ENCODE measurements at places on chromosomes 12 and 14.

- no peak for DNase-seq
Observed at GRCh38 chr12:21831791-21832344, 57.4 kb upstream of the KCNJ8 start.

DNA sequence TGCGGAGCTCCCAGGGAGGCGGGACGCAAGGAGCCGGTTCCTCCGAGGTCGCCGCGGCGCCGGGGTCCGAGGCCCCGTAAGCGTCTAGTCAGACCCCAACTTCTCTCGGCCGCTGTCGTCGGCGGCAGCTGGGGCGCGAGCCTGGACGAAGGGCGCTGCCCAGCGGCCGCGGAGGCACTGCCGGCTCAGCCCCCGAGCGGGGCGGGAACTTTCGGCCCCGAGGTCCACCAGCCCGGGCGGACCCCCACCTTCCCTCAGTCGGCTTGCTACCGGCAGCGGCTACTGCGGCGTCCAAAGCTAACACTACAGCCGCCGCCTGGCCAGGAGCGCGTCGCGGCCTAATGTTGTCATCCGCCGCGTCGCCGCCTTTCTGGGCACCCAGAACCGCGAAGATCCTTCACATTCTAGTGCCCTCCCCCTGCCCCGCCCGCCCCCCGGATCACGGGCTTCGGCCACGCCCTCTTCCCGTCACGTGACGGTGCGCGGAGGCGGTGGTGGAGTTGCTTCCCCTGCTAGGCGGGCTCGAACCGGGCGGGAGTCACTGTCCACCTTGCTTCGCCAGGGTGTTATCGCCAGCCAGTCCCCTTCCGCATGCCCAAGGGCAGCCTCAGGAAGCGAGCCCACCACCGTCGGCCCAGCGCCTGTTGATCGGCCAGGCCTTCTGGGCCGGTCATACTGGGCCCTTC is at the start of gene OSBPL8:
Gene OSBPL8 (minus strand): TSS at position 372 of the 686 bp plus-strand sequence. CDS start 72,220 bp downstream, outside the sequence.
- DNase-seq: peak; percentile 97

- no peak for DNase-seq
Observed at GRCh38 chr12:88339254-88339949, 197.3 kb downstream of the TMTC3 start.

- DNase-seq: no peak
Observed at GRCh38 chr14:92728759-92729364, 19.6 kb downstream of the LGMN start.

GRCh38 chr12:46875095-46875494 is 49.3 kb upstream of the SLC38A4 start:
- no peak for DNase-seq

DNA sequence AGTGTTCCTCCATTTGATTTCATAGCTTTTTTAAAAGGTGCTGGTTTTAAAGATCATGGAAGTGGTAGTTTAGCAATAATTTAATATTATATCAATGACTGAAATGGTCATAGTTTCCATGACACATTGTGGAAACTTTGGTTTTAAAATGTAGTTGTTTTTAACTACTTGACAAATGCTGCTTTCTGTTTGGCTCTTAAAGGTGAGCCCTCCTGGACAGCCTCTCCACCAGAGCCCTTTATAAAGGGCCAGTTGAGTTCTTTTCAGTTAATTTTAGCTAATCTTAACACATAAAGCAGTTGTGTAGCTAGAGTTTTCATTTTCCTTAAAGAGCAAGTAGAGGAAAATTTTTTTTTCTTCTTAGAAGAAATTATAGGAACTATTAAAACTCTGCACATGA is 14.0 kb downstream of the XPOT start:
- no peak for DNase-seq

GRCh38 chr14:99880651-99881420 is 87.6 kb downstream of the EML1 start:
- DNase-seq: no peak

DNA sequence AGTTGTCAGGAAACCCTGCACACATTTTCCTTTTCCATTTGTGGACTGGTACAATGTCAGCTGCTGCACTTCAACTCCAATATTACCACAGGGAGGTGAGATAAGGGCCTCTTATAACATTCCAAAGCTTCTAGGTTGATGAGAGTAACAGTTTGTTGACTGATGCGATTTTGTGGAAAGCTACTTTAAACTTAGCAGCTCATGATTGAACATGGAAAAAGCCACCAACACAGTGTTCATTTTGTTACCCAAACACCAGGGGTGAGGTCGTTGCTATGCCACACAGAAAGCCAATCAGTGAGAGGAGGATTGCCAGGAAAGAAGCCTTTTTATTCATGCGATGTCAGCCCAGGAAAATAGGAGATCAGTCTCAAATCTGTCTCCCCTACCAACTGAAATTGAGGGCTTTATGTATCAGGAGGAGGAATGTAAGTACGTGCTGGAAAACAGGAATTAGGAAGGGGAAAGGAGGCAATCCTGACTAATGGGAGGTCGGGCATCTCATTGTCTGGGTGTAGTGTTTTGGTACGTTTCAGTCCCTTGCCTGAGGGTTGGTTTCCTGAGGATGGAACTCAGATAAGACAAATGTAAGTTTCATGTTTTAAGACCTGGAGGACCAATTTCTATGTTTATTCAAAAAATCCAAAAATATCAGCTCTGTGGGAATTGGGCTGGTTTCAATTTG is 92.7 kb upstream of the PLEKHA5 start:
- no peak for DNase-seq

Data from CD4-positive, alpha-beta T cell (primary cell).